Activated CD8-positive, alpha-beta memory T cell treated with anti-CD3 and anti-CD28 coated beads, Interleukin-2, amount 10 ng/mL, durations not matched to agents 7 days and 5 days (primary cell): ENCODE measurements at places on chromosomes 5 and 9. TPM values are rescaled to one million over a fixed set of nuclear protein-coding genes. Genes with fewer than 3 reads are reported as not detected.

Gene BASP1
- not detected for total RNA-seq

Gene SLC6A19
- total RNA-seq = not detected

Gene SERF1A
- total RNA-seq = 6.7 TPM

Gene SLC36A3
- not detected for total RNA-seq

Gene CD72
- 11.4 TPM for total RNA-seq

Gene HMCN2
- total RNA-seq = not detected

Gene EPB41L4A
- total RNA-seq = 1.5 TPM

Gene IFNA21
- total RNA-seq = not detected

DNA sequence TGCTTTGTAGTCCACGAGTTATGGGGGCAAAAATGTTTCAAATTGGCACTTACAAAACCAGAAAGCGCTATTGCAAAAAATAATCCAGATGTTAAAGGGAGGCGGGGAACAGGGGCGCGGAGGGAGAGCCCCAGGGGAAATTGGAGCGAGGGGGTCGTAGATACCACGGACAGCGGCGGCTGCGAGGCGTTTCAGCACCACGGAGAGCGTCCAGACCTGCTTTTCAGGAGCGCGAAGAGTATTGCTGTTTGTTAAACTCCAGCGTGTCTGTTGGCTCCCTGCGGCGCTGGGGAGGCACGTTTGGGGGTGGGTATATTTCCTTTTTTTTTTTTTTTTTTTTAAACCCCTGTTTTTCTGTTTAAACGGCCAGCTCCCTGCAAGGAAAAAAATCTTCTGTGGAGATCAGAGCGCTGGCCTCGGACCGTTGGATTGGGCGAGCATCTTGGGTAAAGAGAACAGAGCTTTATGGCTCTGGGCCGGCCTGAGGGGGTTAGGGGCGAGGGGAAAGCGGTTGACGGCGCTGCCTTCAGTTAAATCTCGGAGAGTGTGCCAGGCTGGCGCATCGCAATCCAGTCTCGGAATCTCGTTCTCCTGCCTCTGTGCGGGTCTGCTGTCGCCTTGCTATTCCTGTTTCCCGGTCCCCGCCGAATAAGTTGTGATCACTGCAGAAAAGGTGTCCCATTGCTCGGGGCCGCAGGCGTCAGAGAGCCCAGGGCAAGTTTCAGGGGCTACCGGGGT is at the start of gene GLRA1:
Gene GLRA1, minus strand, starts transcription at position 288 of the 738 bp plus-strand sequence. CDS start 302 bp downstream, outside the sequence.
- H3K27ac ChIP-seq = no peak within 1 kb of the TSS
- H3K4me3 ChIP-seq = no peak within 1 kb of the TSS
- DNase-seq = peak; percentile 65
- H3K36me3 ChIP-seq = no peaks in the 10 kb centered on the region

DNA sequence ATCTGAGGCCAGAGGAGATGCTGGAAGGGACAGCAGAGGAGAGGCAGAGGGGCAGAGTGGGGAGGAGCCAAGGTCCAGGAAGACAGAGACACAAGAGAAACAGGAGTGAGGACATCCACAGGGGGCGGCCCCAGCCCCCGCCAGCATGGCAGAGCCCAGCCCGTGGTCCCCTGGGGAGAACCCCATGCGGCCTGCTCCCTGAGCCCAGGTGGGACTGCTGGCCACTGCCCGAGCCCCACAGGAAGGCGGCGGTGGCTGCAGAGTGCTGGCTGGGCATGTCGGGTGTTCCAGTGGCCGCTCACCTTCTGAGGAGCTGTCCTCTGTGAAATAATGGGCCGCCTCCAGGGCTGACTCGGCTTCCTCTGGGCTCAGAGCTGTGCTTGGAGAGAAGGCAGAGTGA is 8.9 kb upstream of the MRNIP start:
- peaks cover 16% of the 10 kb centered on the region for H3K36me3 ChIP-seq
- H3K27ac ChIP-seq = no peak overlapping the region
- DNase-seq = no peak

- peaks cover 11% of the 10 kb centered on the region for H3K27me3 ChIP-seq
- peak overlapping the region; percentile 83 for H3K27ac ChIP-seq
Measured at GRCh38 chr5:95631991-95632675, 12.2 kb downstream of the GPR150 start.

- DNase-seq = no peak
- no peak overlapping the region for H3K27ac ChIP-seq
Measured at GRCh38 chr9:28215536-28216299, 642.4 kb upstream of the C9orf72 start.

GRCh38 chr9:85533538-85533937 is 208.2 kb downstream of the AGTPBP1 start:
- peaks cover 3% of the 10 kb centered on the region for H3K27me3 ChIP-seq
- DNase-seq = no peak
- H3K4me3 ChIP-seq = no peak overlapping the region
- no peak overlapping the region for H3K27ac ChIP-seq
- no peaks in the 10 kb centered on the region for H3K36me3 ChIP-seq

DNA sequence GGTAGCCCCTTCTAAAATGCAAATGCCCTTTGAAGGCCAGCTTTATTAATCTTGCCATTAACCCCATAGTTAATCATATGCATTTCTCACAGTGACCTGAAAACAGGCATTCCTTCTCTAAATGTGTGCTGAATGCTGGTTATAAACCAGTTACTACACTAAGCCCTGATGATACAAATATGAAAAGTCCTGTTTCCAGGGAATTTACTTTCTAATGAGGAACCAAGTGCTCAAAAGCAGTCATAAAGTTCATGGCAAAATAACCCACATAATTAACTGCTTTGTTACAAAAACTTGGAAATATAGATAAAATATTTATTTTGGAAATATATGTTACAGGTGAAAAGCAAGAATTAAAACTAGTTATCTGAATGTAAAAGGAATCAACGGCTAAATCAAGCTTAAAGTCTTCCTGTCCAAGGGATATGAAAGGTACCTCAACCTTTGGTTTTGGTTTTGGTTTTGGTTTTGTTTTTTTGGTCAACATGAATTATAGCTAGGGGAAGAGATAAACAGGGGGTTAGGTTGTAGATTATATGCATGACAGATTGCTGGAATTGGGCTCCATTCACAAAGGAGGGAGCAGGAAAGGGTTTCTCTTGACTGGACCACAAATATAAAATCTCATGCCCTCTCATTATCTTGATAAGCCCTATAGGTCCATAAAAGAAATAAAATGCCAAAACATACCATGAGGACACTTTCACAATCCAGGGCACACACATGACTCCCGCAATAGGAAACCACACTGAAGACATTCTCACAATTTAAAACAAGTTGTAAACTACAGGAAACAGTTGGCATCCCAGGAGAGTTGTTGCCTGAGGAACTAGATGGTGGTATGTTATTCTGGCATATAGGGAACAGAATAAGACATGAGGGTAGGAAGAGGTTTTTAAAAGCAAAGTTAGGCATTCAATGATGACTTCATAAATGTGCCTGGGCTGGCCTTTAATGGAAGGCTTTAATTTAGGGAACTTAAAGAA is 46.7 kb upstream of the MACIR start:
- no peak for DNase-seq
- peak overlapping the region; percentile 56 for H3K4me3 ChIP-seq
- peaks cover 37% of the 10 kb centered on the region for H3K4me1 ChIP-seq
- no peaks in the 10 kb centered on the region for H3K27me3 ChIP-seq
- H3K27ac ChIP-seq = peak overlapping the region; percentile 89
- H3K36me3 ChIP-seq = peaks cover 10% of the 10 kb centered on the region

- H3K27me3 ChIP-seq = peaks cover 49% of the 10 kb centered on the region
- no peak overlapping the region for H3K4me3 ChIP-seq
- H3K4me1 ChIP-seq = peaks cover 20% of the 10 kb centered on the region
- no peak for DNase-seq
Measured at GRCh38 chr5:88144219-88145001, 124.2 kb downstream of the TMEM161B start.

DNA sequence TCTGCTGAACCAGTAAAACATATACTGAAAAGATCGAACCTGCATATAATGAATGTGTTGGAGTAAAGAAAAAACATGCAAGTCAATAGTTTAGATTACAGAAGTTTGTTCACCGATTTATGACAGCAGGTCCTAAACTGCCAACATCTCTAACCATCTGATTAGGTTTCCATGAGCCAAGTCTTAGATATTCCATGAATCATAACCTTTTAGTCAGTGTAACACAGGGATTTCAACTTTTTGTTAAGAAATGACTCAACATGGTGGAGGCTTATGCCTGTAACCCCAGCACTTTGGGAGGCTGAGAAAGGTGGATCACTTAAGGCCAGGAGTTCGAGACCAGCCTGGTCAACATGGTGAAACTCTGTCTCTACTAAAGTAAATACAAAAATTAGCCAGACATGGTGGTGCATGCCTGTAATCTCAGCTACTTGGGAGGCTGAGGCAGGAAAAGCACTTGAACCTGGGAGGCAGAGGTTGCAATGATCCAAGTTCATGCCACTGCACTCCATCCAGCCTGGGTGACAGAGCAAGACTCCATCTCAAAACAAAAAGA is 38.7 kb downstream of the APC start:
- no peaks in the 10 kb centered on the region for H3K27me3 ChIP-seq
- DNase-seq = no peak
- H3K4me3 ChIP-seq = no peak overlapping the region
- H3K4me1 ChIP-seq = no peaks in the 10 kb centered on the region
- H3K27ac ChIP-seq = no peak overlapping the region
- peaks cover 13% of the 10 kb centered on the region for H3K36me3 ChIP-seq

DNA sequence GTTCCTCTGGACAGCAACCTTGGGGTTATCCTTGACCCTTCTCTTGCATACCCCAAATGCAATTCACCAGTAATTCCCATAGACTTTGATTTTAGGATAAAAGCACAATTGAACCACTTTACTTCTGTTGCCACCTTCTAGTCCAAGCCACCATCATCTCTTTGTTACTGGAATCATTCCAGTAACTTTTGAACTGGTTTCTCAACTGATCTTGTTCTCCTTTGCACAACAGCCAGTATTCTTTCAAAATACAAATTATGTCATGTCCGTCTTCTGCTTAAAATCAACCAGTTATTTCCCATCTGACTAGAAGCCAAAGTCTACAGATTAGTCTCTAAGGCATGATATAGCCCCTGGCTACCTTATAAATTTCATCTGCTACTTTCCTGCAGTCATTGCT is 21.4 kb downstream of the SLC25A46 start:
- H3K27me3 ChIP-seq = no peaks in the 10 kb centered on the region
- peaks cover 3% of the 10 kb centered on the region for H3K4me1 ChIP-seq
- no peak for DNase-seq
- no peak overlapping the region for H3K27ac ChIP-seq
- H3K4me3 ChIP-seq = no peak overlapping the region

GRCh38 chr9:14219850-14220249 is 94.1 kb downstream of the NFIB start:
- no peaks in the 10 kb centered on the region for H3K27me3 ChIP-seq
- no peak overlapping the region for H3K4me3 ChIP-seq
- H3K36me3 ChIP-seq = no peaks in the 10 kb centered on the region
- H3K27ac ChIP-seq = no peak overlapping the region
- H3K4me1 ChIP-seq = no peaks in the 10 kb centered on the region

- H3K4me3 ChIP-seq = no peak overlapping the region
- no peak overlapping the region for H3K27ac ChIP-seq
- H3K36me3 ChIP-seq = no peaks in the 10 kb centered on the region
- DNase-seq = no peak
Measured at GRCh38 chr5:59522201-59522831, 371.2 kb downstream of the PDE4D start.

- no peak overlapping the region for H3K4me3 ChIP-seq
- no peak for DNase-seq
- H3K4me1 ChIP-seq = no peaks in the 10 kb centered on the region
- H3K27me3 ChIP-seq = no peaks in the 10 kb centered on the region
Measured at GRCh38 chr5:57891443-57891842, 408.8 kb upstream of the ACTBL2 start.

DNA sequence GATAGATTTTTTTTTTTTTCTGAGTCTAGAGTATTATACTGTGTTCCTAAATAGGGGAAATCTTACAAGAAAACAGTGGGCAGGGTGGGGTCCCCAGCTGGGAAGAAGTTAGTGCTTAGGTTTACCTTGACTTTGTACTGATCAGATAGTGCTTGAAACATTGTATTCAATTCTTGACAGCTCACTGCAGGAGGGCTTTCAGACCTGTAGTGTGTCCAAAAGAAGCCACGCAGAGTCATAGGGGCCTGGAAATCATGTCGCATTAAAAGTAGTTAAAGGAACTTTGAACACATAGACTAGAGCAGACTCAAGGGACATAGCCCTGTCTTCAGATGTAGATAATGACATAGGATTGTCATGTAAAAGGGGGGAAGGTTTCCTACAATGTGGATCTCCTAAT is 215.4 kb upstream of the NR4A3 start:
- no peak overlapping the region for H3K4me3 ChIP-seq
- peaks cover 8% of the 10 kb centered on the region for H3K27me3 ChIP-seq
- H3K4me1 ChIP-seq = peaks cover 14% of the 10 kb centered on the region
- H3K27ac ChIP-seq = no peak overlapping the region
- DNase-seq = no peak

DNA sequence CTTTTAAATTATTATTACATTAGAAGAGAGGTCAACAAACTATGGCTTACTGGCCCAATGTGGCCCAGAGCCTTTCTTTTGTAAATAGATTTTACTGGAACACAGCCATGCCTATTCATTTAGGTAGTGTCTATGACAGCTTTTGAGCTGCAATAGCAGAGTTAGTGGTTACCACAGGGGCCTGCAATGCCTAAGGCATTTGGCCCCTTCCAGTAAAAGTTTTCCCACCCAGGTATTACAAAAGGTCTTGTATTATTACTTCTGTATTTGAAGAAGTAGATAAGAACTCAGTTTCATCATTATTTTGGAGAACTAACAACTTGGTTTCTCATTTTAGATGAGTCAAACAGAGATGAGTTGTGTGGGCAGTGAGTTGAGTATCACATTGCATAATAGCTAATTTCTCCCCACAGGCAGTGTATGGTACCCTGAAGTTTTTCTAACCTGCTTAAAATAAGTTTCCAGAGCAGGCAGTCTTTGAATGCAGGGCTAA is 9.5 kb downstream of the MTRR start:
- no peaks in the 10 kb centered on the region for H3K27me3 ChIP-seq
- peak overlapping the region; percentile 41 for H3K27ac ChIP-seq
- H3K4me3 ChIP-seq = no peak overlapping the region

GRCh38 chr9:123070198-123070597 is 36.7 kb downstream of the GPR21 start:
- H3K27me3 ChIP-seq = no peaks in the 10 kb centered on the region
- H3K27ac ChIP-seq = no peak overlapping the region
- H3K4me3 ChIP-seq = no peak overlapping the region

DNA sequence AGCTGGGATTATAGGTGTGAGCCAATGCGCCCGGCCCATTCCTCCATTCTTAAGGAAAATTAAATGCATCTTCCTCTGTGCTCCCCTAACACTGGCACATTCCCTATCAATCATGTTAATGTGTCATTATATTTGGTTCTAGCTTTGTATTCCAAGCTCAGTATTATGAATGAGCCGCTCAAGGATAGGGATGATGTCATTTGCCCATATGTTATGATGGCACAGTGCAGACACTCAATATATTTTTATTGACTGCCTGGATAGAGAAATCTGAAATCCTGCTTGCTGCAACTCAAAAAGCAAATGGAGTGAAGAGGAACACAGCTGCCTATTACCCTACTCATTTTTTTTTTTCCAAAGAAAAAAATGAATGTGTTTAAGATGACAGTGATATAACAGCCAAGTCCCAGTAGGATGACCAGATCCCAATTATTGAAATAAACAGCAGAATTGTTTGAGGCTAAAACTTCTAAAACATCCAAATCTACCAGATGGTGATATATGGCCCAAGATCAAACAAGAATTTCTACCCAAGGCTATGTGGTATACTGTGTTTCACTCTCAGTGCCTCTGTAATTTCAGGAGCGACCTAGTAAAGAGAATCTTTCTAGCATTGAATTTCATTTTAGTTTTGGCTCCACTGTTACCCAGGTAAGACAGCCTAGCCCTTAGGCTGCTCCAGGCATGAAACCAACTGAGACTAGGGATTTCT is 16.3 kb downstream of the SUSD1 start:
- H3K27ac ChIP-seq = no peak overlapping the region
- no peak for DNase-seq
- no peaks in the 10 kb centered on the region for H3K4me1 ChIP-seq
- no peak overlapping the region for H3K4me3 ChIP-seq
- peaks cover 15% of the 10 kb centered on the region for H3K36me3 ChIP-seq
